ENCODE measurements at places on chromosomes 7 and 10.

GRCh38 chr7:141014125-141014523 is 628 bp downstream of the MRPS33 start:
- DNase-seq, result no peak

GRCh38 chr10:20254078-20254477 is 437.8 kb downstream of the PLXDC2 start:
- no peak for DNase-seq

DNA sequence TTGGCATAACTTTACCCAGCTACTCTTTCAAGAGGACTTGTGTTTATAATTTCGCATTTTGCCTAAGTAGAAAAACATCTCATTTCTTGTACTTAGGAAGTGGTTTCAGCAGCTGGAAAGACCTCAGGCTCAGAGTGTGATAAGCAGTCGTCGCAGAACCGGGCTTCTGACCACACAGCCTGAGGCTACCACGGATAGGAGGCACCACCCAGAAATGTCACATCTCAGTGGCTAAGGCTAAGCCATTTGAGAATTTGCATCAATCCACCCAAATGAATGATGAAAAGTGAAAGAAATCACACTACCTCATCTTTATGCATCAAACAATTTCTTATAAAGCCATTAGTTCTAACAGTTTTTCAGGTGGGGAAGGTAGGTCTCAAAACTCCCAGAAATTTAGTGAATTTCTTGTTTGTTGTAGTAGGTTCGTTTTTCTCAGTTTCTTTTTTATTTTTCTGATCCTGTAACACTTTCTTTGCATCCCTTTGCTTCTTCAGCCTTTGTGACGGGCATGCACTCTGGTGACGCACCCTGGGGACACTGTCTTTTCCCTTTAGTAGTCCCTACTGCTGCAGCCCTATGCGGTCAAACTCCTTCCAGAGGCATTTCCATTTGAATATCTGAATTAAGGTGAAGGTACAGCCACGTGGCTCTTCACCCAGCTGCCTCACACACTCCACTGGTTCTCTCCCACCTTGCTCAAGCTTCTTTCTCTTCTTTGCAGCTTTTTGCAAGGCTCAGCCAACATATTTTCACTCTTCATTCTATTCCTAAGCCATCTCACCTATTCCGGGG is 68.5 kb downstream of the MAP3K8 start:
- DNase-seq, result no peak

DNA sequence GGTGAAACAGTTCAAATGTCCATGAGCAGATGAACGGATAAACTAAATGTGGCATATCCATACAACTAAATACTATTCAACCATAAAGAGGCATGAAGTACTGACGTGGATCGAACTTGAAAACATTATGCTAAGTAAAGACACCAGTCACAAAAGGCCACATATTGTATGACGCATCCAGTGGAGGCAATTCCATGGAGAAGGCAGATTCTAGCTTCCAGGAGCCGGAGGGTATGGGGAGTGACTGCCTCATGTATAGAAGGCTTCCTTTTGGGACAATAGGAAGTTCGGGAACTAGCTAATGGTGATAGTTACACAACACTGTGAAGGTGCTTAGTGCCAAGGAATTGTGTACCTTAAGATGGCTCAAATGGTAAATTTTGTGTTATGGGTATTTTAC is 98.4 kb downstream of the VIPR2 start:
- no peak for DNase-seq

DNA sequence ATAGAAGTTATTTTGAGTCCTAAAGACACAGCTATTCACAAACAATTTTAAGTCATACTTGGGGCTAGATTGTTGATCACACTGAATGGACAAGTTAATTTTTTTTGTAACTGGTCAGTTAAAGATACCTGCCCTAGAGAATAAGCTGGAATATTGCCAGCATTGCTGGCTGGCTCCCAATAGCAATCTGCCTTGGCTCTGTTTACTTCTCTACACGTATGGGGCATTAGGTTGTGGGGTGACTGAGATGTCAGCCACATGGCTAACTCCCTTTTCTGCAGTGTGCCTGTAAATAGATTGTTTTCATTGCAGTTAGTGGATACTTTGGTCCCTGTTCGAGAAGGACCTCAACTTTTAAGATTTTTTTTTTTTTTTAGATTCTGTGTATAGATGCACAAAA is 128.2 kb downstream of the SEMA3E start:
- DNase-seq, result no peak

Measured in left renal cortex interstitium (tissue), 4 donors.